ENCODE measurements at places on chromosomes 1 and 21.

- H3K27ac ChIP-seq = no peak overlapping the region
- no peaks in the 10 kb centered on the region for H3K36me3 ChIP-seq
- H3K27me3 ChIP-seq = no peaks in the 10 kb centered on the region
- H3K4me3 ChIP-seq = no peak overlapping the region
- DNase-seq = no peak
- no peaks in the 10 kb centered on the region for H3K4me1 ChIP-seq
These were observed 27.9 kb upstream of the C1orf87 start for GRCh38 chr1:60101516-60101915.

GRCh38 chr21:44720170-44720569, 8.8 kb upstream of the TSPEAR start:
- H3K4me3 ChIP-seq = no peak overlapping the region
- no peaks in the 10 kb centered on the region for H3K36me3 ChIP-seq
- H3K27ac ChIP-seq = no peak overlapping the region
- H3K27me3 ChIP-seq = peaks cover 41% of the 10 kb centered on the region
- no peaks in the 10 kb centered on the region for H3K4me1 ChIP-seq
- no peak for DNase-seq

- H3K4me1 ChIP-seq = no peaks in the 10 kb centered on the region
- no peak for DNase-seq
- H3K4me3 ChIP-seq = no peak overlapping the region
These were observed 109.6 kb downstream of the TBX19 start for GRCh38 chr1:168390271-168390670.

DNA sequence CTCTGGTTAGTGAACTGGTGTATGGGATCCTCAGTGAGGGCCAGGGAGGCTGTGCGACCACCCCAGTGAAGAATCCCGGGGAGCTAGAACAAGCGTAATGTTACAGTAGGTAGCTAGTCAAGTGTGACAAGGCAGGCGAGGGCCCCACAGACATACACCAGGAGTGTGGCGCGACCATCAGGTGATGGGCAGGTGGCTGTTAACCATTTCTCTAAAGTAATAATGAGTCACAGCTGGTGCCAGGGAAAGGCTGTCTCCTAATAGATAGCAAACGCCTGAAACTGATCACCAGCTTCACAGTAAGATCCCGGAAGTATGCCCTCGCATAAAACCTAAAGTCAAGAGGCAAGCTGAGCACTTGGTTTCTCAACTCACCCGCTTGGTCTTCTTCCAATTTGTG, 40.5 kb upstream of the TARBP1 start:
- no peaks in the 10 kb centered on the region for H3K36me3 ChIP-seq
- no peaks in the 10 kb centered on the region for H3K27me3 ChIP-seq
- no peak overlapping the region for H3K4me3 ChIP-seq
- DNase-seq = no peak
- no peak overlapping the region for H3K27ac ChIP-seq

GRCh38 chr1:163399976-163400601, 78.3 kb downstream of the NUF2 start:
- no peaks in the 10 kb centered on the region for H3K27me3 ChIP-seq
- no peaks in the 10 kb centered on the region for H3K36me3 ChIP-seq
- no peak overlapping the region for H3K4me3 ChIP-seq
- no peak overlapping the region for H3K27ac ChIP-seq

- H3K27me3 ChIP-seq = no peaks in the 10 kb centered on the region
- no peak overlapping the region for H3K4me3 ChIP-seq
- DNase-seq = no peak
- H3K27ac ChIP-seq = peak overlapping the region; percentile 62
- no peaks in the 10 kb centered on the region for H3K36me3 ChIP-seq
These were observed 18.1 kb upstream of the MYSM1 start for GRCh38 chr1:58717979-58718378.

GRCh38 chr1:86542631-86543030, 4.2 kb upstream of the CLCA4 start:
- no peak overlapping the region for H3K27ac ChIP-seq
- H3K4me3 ChIP-seq = no peak overlapping the region
- H3K4me1 ChIP-seq = no peaks in the 10 kb centered on the region
- DNase-seq = no peak
- H3K36me3 ChIP-seq = no peaks in the 10 kb centered on the region

DNA sequence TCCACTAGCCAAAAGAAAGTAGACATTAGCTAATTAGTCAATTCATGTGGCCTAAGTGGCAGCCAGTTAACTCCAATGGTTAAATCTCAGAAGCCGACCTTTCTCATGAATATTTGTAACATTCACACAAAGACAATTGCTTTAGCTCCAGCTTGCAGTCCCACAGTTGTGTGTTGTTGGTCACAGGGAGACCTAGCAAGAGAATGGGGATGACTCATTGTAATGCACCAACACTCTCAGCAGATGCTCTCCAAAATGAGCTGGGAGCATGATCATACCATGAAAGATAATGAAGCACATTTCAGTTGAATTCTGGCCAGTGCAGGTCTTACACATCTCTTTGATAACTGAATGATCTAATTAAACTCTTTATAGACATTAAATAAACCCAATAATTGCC, 160.4 kb downstream of the HLX start:
- no peaks in the 10 kb centered on the region for H3K27me3 ChIP-seq
- no peak for DNase-seq
- no peak overlapping the region for H3K27ac ChIP-seq
- no peaks in the 10 kb centered on the region for H3K4me1 ChIP-seq
- no peak overlapping the region for H3K4me3 ChIP-seq
- no peaks in the 10 kb centered on the region for H3K36me3 ChIP-seq

DNA sequence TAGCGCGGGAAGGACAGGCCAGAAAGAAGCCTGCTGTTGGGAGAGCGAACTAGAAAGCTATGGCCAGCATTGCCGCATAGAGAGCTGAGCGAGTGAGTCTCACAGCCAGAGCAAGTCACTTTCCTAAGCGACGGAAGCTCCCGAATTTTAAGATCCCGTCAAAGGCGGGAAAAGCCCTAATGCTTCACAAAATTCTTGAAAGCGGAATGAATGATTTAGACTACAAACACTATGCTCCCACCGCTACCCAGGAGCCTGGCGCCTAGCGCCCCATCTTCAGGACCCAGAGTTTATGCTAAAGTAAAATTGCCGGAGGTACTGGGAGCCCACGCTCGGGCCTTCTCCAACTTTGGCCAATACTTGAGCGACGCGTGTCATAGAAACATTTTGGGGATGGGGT, 409.9 kb upstream of the ESRRG start:
- H3K27me3 ChIP-seq = peaks cover 52% of the 10 kb centered on the region
- no peak overlapping the region for H3K4me3 ChIP-seq
- no peak overlapping the region for H3K27ac ChIP-seq
- H3K4me1 ChIP-seq = peaks cover 7% of the 10 kb centered on the region
- no peak for DNase-seq
- no peaks in the 10 kb centered on the region for H3K36me3 ChIP-seq

- H3K27ac ChIP-seq = no peak overlapping the region
- H3K4me1 ChIP-seq = no peaks in the 10 kb centered on the region
- H3K36me3 ChIP-seq = no peaks in the 10 kb centered on the region
These were observed 20.5 kb upstream of the FRRS1 start for GRCh38 chr1:99786751-99787501.

DNA sequence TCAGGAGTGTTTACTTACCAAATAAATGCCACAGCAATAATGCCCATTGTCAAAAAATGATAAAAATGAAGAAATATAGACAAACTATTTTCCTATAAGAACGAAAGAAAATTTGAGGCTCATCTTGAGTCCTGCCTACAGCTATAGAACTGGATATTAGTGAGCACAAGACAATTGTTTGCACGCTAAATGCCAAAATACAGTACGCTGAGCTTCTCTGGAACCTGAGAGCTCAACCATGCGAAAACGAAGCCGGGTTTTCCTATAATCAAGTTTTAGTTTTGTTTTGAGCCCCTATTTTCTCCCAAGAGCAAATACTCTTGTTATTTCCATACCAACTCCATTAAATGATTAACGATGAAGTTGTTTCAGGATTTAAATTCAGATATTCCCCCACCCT, 42.0 kb upstream of the CCSAP start:
- H3K4me3 ChIP-seq = no peak overlapping the region
- no peaks in the 10 kb centered on the region for H3K4me1 ChIP-seq
- no peaks in the 10 kb centered on the region for H3K27me3 ChIP-seq
- no peak overlapping the region for H3K27ac ChIP-seq
- no peak for DNase-seq
- no peaks in the 10 kb centered on the region for H3K36me3 ChIP-seq

DNA sequence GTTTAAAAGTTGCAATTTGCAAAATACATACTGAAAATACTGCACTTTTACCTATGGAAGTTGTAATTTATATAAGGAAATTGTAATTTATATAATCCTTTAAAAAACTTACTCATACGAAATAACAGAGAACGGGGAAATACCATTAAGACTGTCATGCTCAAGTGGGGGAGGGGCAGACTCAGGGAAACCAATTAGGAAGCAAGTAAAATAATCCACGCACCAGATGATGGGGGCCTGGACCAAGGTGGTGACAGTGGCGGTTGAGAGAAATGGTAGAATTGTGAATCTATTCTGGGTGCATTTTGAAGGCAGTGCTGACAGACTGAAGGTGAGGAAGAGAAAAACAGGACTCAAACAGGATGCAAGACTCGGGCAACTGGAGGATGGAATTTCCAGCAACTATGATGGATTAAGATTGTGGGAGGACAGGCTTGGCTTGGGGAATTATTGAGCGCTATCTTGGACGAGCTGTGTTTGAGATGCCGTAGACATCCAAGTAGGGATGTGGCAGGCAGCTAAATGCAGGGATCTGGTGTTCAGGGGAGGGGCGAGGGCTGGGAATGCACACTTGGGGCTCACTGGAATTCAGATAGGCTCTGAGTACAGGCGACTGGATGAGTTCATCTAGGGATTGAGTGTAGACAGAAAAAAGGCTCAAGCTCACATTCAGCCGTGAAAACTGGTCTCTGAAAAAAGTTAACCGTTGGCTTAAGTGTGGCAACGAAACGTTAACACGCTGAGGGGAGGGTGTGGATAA, 977 bp downstream of the LCA5L start:
- no peaks in the 10 kb centered on the region for H3K27me3 ChIP-seq
- no peaks in the 10 kb centered on the region for H3K36me3 ChIP-seq
- H3K4me3 ChIP-seq = peak overlapping the region; percentile 98
- no peak for DNase-seq
- peak overlapping the region; percentile 93 for H3K27ac ChIP-seq
- H3K4me1 ChIP-seq = peaks cover 17% of the 10 kb centered on the region

GRCh38 chr1:203316626-203317093, 11.3 kb downstream of the BTG2 start:
- peak overlapping the region; percentile 47 for H3K27ac ChIP-seq
- peaks cover 51% of the 10 kb centered on the region for H3K4me1 ChIP-seq
- H3K36me3 ChIP-seq = no peaks in the 10 kb centered on the region
- no peak for DNase-seq
- H3K4me3 ChIP-seq = no peak overlapping the region

DNA sequence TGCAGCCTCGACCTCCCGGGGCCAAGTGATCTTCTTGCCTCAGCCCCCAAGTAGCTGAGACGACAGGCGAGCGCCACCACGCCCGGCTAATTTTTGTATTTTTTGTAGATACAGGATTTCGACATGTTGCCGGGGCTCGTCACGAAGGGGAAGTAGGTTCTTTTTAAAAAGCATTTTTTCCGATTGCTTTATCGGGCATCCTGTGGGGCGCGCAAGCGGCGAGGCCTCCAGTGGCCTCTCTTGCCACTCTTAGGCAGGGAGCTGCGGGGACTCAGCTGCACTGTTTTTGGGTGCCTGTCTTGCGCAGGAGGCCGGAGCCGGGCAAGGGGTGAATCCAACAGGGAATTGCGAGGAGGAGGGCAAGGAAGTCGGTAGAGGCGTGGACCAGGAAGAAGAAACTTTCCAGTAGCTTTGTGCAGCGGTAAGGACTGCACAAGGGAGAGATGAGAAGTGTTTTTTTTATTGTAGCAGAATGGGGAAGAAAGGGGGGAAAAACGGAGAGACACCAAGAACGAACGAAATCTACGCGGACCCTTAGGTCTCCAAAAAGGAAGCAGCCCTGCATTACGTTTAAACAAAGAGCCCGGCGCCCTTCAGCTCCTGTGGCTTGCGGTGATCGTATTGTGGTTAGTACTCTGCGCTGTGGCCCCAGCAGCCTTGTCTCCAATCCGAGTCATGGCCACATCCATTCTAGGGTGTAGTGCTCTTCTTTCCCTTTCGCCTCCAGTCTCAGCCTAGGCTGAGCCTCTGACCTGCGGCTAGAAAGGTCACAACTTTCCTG, 164.8 kb downstream of the PPIAL4G start:
- H3K4me3 ChIP-seq = peak overlapping the region; percentile 46
- H3K27ac ChIP-seq = peak overlapping the region; percentile 75
- H3K4me1 ChIP-seq = no peaks in the 10 kb centered on the region
- H3K36me3 ChIP-seq = no peaks in the 10 kb centered on the region
- peak; percentile 73 for DNase-seq

- H3K4me3 ChIP-seq = peak overlapping the region; percentile 79
- peaks cover 38% of the 10 kb centered on the region for H3K4me1 ChIP-seq
- no peaks in the 10 kb centered on the region for H3K36me3 ChIP-seq
- DNase-seq = no peak
- H3K27ac ChIP-seq = peak overlapping the region; percentile 88
These were observed 1.4 kb upstream of the F3 start for GRCh38 chr1:94543001-94543400.

DNA sequence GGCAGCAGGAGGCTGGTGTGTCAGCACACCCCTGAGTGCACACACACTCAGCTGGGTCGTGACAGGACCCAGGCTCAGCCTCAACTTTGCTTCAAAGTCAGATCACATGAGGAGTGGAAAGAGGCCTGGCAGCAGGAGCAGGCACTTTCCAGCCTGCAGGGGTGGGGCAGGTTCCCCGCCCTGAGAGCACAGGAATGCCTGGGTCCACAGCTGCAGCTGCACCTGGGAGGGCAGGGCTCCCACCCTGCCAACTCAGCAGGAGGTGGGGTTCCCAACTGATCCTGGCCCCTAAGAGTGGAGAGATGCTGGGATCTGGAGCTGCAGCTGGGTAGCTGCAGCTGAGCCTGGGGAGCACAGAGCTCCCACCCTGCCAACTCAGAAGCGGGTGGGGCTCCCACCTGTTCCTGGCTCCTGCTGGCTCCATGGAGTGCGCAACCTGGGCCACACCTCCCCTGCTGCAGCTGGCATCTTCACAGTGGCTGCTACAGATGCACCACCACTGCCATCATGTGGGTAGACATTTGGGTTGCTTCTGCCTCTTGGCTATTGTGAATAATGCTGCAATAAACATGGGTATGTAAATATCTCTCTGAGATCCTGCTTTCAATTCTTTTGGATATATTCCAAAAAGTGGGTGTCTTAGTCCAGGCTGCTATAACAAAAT, 415.4 kb downstream of the TTLL7 start:
- no peaks in the 10 kb centered on the region for H3K27me3 ChIP-seq
- no peak for DNase-seq
- no peaks in the 10 kb centered on the region for H3K4me1 ChIP-seq

DNA sequence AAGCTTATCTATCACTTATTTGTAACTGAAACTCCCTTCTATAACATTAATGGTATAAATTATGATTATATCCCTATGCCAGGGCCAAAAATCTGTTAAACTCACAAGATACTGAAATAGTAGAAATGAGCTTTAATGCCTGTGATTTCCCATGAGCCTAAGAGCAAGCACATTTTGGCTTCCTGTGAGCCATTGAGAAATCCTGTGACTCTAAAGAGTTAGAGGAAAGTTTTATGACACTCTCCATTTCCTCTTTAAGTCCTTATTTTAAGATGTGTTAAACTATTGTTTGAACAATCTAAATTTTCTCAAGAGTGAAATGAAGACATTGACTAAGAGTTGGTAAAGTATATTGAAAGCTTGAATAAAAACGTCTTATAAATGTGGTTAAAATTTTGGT, 45.6 kb downstream of the SUCO start:
- no peak overlapping the region for H3K27ac ChIP-seq
- H3K4me1 ChIP-seq = peaks cover 6% of the 10 kb centered on the region
- peaks cover 53% of the 10 kb centered on the region for H3K36me3 ChIP-seq
- H3K27me3 ChIP-seq = no peaks in the 10 kb centered on the region
- DNase-seq = no peak
- H3K4me3 ChIP-seq = no peak overlapping the region
